Mesenchymal stem cell (in vitro differentiated cells and primary cell): ENCODE measurements at places on chromosomes 11 and 22.

- peak; percentile 79 for DNase-seq
These were observed 36.9 kb downstream of the ARFGAP3 start for GRCh38 chr22:42820045-42820763.

DNA sequence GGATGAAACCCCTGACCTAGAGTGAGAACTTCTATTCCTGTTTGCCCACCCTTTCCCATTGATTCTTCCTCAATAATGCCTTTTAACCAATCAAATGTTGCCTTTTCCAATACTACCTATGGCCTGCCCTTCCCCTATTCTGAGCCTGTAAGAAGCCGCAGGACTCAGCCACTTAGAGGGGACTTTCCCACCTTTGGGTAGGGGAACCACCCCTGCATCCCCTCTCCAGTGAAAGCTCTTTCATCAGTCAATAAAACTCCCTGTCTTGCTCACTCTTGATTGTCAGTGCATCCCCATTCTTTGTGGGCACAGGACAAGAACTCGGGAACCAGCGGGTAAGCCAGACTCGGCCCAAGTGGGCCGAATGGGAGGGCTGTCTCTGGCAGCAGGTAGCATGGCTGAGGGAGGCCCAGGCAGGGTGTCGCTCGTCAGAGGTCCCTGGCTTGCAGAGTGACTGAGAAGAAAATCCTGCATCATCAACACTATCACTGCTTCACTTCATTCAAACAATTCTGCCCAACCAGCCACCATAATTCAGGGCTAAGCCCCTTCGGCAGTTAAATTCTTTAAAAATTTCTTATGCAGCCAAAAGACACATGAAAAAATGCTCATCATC, 30.4 kb downstream of the LDHAL6A start:
- DNase-seq = no peak

GRCh38 chr11:66744485-66745355, 15.7 kb upstream of the SPTBN2 start:
- DNase-seq = peak; percentile 64

- no peak for DNase-seq
These were observed 1113.4 kb downstream of the BRD1 start for GRCh38 chr22:48714231-48714630.

DNA sequence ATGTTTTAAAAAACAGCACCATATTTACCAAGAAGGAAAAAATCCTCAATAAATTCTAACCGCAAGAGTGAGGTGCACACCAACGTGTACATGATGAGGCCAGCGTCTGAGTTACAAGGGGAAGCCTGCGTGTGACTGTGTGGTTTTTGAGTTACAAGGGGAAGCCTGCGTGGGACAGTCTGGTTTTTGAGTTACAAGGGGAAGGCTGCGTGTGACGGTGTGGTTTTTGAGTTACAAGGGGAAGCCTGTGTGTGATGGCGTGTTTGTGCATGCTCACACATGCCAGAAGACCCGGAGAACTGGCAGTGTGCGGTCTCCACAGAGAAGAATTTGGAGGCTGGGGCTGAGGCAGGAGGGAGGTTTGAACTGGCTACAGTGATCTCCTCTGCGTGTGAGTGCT, 1376.4 kb downstream of the TBC1D22A start:
- no peak for DNase-seq

DNA sequence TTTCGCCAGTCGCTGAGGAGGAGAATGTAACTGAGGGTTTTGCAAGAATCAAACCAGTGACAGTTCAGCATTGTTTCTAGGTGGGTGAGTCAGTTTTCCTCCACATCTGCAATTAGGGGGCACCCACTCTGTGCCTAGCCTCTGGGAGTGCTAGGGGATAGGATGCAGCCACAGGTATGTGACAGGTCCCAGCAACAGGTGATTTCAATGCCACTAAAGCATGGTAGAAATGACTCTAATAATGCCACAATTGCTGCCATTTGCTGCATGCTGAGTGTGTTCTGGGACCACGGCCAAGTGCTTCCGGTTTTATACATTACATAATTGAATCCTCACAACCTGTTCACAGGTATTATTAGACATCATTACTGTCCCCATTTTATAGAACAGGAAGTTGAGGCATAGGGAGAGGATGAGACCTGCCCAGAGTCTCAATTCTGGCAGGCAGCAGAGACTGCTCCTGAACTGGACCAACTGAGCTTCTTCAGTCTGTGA, 556 bp downstream of the CRYBB2 start:
- DNase-seq = no peak

GRCh38 chr11:17412488-17413180, 24.2 kb upstream of the KCNJ11 start:
- DNase-seq = no peak

DNA sequence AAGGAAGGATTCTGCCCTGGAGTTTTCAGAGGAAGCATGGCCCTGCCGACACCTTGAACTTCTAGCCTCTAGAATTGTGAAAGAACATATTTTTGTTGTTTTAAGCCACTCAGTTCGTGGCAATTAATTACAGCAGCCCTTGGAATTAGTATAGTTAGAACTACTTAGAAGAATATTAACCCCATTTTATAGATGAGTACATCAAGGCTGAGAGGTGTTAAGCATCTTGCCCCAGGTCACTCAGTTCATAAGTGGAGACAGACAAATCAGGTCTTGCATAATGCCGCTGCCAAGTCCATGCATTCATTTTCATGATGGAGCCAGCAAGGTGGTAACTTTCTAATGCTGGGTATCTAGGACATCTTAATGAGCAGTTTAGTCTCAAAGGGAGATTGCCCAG, 26.6 kb downstream of the LDLRAD3 start:
- no peak for DNase-seq

DNA sequence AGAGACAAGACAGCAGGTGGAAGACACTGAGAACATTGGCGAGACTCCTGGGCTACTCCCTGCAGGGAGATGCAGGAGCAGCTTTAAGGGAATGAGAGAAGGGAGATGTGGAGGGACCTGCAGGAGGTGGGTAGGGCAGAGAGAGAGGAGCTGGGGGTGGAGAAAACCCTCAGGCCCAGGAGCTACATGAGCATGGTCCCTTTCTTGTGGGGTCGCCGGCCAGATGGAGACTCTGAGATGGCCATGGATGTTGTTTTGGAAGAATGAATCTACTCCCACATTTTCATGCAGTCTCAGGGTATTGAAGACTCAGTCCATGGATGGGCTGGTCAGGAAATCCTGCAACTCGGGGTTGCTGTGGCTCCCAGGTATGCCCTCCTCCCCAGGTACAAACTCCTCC, 1381.9 kb downstream of the TBC1D22A start:
- DNase-seq = no peak

GRCh38 chr11:28026634-28027290, 81.2 kb downstream of the KIF18A start:
- DNase-seq = no peak

- no peak for DNase-seq
These were observed 17.8 kb upstream of the BRSK2 start for GRCh38 chr11:1371836-1372465.

GRCh38 chr11:111602865-111603610, 789 bp downstream of the SIK2 start:
- DNase-seq = peak; percentile 64

DNA sequence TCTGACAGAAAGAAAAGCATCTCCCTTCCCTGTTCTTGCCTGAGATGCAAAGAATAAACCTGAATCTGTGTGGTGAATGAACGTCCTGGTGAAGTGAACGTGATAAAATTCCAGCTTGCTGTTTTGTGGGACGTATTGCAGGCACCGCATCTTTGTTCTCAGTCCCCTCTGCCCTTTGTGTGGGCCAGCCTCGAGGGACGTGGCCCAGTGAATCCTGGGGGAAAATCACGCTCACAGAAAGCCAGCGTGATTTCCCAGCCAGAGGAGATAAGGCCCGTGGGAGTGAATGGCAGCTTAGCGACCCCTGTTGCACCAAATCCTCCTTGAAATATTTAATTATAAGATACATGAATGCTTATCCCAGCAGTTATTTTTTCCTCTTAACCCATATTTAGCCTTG, 129.1 kb downstream of the COMMD9 start:
- DNase-seq = no peak

DNA sequence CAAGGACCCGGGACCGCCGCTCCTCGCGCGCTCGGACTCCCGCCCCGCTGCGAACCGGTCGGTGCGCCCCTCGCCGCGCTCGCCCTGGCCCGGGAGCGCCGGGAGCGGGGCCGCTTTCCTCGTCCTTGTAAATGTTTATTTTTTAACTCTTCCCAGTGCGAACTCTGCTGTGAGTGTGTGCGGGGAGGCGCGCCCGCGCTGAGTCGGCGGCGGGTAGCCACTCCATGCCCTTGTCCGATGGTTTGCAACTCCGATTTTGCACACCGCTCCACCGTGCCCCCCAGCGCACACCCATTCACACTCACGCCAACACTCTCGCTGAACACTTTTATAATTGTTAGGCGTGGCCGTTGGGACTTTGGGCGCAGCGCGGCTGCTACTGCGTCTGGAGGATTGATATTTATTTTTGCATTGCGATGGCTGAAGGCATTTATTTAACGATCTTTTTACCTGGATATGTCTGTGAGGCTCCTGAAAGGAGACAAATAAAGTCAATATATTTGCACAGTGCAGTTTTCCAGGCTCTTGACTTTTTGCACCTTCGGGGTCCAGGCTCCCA, 1.0 kb downstream of the C11orf96 start:
- peak; percentile 51 for DNase-seq

- no peak for DNase-seq
These were observed at the start of gene SAA2 for GRCh38 chr11:18248561-18248960. TSS of gene SAA2 (minus strand) at chr11:18248668. CDS start at chr11:18248011, 657 bp downstream.

- no peak for DNase-seq
These were observed 667.5 kb downstream of the NTM start for GRCh38 chr11:132037956-132038355.

DNA sequence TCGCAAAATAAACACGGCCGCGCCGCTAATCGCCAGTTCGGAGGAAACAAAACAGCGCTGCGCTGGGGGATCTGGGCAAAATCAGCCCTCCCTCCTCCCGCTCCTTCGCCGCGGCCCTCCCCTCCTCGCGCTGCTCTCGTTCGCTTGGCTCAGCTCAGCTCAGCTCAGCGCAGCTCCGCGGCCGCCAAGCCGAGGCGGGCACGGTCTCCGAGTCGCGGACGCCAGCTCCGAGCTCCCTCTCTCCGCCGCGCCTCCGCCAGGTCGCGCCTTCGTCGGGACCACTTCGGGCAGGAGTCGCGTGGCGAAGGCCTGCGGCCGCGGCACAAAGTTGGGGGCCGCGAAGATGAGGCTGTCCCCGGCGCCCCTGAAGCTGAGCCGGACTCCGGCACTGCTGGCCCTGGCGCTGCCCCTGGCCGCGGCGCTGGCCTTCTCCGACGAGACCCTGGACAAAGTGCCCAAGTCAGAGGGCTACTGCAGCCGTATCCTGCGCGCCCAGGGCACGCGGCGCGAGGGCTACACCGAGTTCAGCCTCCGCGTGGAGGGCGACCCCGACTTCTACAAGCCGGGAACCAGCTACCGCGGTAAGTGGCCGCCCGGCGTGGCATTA, at the start of gene SPON1:
TSS of gene SPON1 (plus strand) at position 162 of the 607 bp plus-strand sequence. CDS start at position 344, 182 bp downstream.
- DNase-seq = peak; percentile 34

DNA sequence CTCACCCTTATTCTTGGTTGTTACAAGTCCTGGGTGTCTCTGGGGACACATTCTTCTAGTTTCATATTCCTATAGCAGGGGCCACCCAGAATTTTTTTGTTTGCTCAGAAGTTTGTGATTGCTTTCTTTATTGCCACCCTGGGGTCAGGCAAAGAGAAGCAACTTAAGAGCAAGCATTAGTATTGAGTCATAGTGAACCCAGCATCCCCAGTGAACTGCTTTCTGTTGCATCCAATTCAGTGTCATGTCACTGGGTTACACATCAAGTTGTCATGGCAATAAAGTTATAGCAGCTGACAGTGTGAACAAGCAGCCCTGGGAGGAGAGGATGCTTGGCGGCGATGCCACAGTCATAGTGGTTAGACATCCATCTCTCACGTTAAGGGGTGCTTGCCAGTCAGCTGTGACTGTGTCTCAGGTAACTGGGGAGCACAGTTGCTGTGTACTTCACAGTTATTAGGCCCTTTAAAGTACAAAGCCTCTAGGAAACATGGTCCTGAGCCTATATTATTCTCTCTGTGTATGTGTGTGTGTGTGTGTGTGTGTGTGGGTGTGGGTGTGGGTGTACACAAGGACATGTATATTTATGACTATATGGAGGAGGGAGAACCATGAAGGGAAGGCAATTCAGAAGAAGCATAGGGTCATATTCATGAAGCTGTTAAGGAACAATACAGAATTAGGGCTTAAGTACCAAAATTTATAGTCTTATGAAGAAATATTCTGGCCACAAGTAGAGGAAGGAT, 52.5 kb downstream of the TRIM44 start:
- DNase-seq = peak; percentile 62

- DNase-seq = no peak
These were observed 119.2 kb downstream of the PHF21B start for GRCh38 chr22:44890416-44891292.

DNA sequence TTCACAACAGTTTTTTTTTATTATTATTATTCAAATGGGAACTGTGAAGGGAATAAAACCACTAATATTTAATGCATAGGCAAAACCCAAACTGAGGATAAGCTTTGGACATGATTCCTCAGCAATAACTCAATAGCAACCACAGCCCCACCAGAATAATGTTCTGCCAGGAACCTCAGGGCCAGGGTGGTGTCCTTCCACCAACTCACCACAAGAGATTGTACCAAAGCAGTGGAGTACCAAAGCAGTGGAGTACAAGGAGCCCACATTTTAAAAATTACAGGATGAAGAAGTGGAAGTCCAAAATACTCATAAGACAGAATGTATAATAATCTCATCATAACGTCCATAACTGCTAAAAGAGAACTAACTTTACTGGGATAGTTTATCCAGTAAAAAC, 32.5 kb upstream of the FZD4 start:
- DNase-seq = no peak

- DNase-seq = no peak
These were observed 1.5 kb downstream of the SERPINH1 start for GRCh38 chr11:75563501-75563977.

DNA sequence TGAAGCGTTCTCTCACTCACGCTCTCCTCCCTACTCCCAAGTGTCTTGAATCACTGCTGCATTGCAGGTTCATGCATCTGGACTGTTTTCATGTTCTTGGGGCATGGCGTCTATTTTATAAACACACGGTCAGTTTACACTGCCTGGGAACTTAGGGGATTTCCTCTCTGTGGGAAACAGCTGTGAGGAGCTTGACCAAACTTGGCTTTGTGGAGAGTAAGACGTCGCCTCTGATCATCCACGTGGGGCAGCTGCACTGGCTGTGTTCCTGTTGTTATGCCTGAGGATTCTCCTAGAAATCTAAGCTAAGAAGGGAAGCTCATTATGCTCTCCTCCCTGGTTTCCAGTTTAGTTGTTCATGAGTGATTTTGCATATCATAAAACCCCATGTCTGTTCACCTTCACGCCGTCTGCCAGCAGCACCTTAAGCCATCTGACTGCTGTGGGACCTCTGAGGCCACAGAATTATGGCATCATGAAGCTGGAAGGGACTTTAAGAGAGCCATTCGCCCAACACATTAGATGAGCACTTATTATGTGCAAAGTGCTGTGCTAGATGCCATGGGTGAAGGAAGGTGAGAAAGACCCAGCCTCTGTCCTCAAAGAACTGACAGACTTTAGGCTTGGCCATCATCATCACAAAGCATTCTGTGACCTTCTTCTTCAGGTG, 38.8 kb upstream of the POU2AF1 start:
- peak; percentile 96 for DNase-seq
